ENCODE measurements at places on chromosomes 4 and X. TPM values are rescaled to one million over a fixed set of nuclear protein-coding genes. Genes with fewer than 3 reads are reported as not detected.

- no peak for DNase-seq
- H3K36me3 ChIP-seq = no peaks in the 10 kb centered on the region
- H3K4me1 ChIP-seq = peaks cover 29% of the 10 kb centered on the region
- no peak overlapping the region for H3K4me3 ChIP-seq
- H3K27me3 ChIP-seq = peaks cover 16% of the 10 kb centered on the region
Observed at GRCh38 chr4:125313989-125314667, 627 bp upstream of the FAT4 start.

DNA sequence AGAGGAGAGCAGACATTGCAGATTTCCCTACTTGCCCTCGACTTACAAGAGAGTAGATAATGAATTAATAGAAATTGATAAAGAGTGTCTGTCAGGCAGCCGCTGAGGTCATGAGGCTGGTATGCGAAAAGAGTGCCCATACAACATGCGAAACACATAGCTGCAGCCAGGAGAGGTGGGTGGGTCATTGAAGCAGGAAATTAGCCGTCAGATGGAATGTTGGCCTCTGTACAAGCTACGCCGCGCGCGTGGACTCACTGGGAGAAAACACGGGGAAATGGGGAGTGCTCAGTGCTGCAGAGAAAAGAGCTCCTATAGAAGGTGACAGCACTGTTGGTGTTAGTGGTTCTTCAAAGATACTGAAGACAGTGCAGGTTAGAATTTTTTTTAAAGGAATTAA lies 125.1 kb downstream of the RAPGEF2 start:
- DNase-seq = no peak
- H3K27me3 ChIP-seq = no peaks in the 10 kb centered on the region
- no peak overlapping the region for H3K4me3 ChIP-seq
- no peaks in the 10 kb centered on the region for H3K36me3 ChIP-seq
- peaks cover 4% of the 10 kb centered on the region for H3K4me1 ChIP-seq

DNA sequence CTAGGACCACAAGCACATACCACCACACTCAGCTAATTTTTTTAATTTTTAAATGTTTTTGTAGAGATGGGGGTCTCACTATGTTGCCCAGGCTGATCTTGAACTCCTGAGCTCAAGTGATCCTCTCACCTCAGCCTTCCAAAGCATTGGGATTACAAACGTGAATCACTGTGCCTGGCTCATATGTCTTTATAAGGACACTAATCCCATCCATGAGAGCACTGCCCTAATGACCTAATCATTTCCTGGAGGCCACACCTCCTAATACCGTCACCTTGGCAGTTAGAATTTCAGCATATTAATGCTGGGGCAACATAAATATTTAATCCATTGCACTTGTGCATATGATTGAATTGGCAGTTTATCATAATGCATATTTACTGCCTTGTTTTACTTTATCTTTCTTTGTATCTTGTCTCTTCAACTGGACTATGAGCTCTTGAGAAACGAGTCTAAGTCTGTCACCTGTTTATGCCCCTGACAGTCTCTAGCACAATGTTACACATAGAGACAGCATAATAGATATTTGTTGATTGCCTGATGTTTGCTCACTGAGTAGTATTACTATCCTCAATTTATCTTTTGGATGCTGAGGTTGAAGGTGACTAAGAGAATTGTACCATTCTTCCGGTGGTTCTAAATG lies 172.0 kb downstream of the AASDH start:
- no peaks in the 10 kb centered on the region for H3K36me3 ChIP-seq
- H3K4me1 ChIP-seq = no peaks in the 10 kb centered on the region
- H3K27ac ChIP-seq = no peak overlapping the region
- no peak for DNase-seq
- H3K27me3 ChIP-seq = no peaks in the 10 kb centered on the region

GRCh38 chr4:100504086-100504874 lies 13.5 kb downstream of the EMCN start:
- no peaks in the 10 kb centered on the region for H3K36me3 ChIP-seq
- no peak overlapping the region for H3K27ac ChIP-seq
- H3K4me1 ChIP-seq = no peaks in the 10 kb centered on the region
- H3K27me3 ChIP-seq = no peaks in the 10 kb centered on the region
- no peak overlapping the region for H3K4me3 ChIP-seq

- H3K27ac ChIP-seq = no peak overlapping the region
- H3K36me3 ChIP-seq = no peaks in the 10 kb centered on the region
- no peaks in the 10 kb centered on the region for H3K27me3 ChIP-seq
- no peak overlapping the region for H3K4me3 ChIP-seq
- no peak for DNase-seq
Observed at GRCh38 chr4:155510771-155511170, 134.0 kb upstream of the MAP9 start.

DNA sequence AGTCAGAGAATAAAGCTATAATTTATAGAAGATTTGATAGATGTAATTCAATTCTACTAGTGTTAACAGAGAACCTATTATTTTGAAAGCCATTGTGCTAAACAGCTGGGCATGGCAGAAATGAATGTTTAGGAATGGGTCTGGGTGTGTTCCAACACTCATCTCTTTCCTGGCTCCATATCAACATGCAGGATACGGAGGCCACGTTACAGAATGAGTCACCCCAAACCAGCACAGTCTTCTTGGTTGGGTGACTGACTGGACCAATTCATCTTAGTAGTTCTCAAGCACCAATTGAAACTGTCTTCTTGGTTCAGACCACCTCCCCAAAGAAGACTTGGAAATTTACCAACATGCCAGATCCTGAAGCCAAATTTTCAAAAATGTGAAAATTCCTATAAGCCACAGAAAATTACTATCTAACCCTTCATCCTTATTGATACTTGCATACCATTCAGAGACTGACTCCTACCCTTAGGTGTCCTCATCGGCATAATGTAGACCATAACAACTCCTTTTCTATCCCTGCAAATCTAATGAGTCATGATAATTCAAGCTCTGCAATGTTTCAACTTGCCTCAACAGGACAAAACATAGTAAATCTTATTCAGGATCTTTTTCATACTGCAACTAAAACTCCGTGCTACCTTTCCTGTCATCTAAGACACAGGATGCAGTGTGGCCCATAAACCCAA lies 52.0 kb upstream of the ATOH1 start:
- no peaks in the 10 kb centered on the region for H3K36me3 ChIP-seq
- DNase-seq = no peak
- no peak overlapping the region for H3K4me3 ChIP-seq
- no peaks in the 10 kb centered on the region for H3K27me3 ChIP-seq
- H3K27ac ChIP-seq = no peak overlapping the region

GRCh38 chr4:152041295-152041694 lies 280.5 kb upstream of the GATB start:
- peaks cover 4% of the 10 kb centered on the region for H3K4me1 ChIP-seq
- peaks cover 9% of the 10 kb centered on the region for H3K27me3 ChIP-seq
- DNase-seq = no peak
- no peak overlapping the region for H3K4me3 ChIP-seq
- H3K27ac ChIP-seq = no peak overlapping the region
- no peaks in the 10 kb centered on the region for H3K36me3 ChIP-seq

- no peak overlapping the region for H3K27ac ChIP-seq
- no peak overlapping the region for H3K4me3 ChIP-seq
- H3K27me3 ChIP-seq = no peaks in the 10 kb centered on the region
- H3K36me3 ChIP-seq = no peaks in the 10 kb centered on the region
- DNase-seq = no peak
- H3K4me1 ChIP-seq = no peaks in the 10 kb centered on the region
Observed at GRCh38 chrX:68462197-68462596, 28.9 kb upstream of the OPHN1 start.

- no peaks in the 10 kb centered on the region for H3K27me3 ChIP-seq
- H3K4me3 ChIP-seq = no peak overlapping the region
- H3K36me3 ChIP-seq = no peaks in the 10 kb centered on the region
- H3K4me1 ChIP-seq = no peaks in the 10 kb centered on the region
Observed at GRCh38 chr4:8329560-8329858, 60.0 kb downstream of the HTRA3 start.

- no peak overlapping the region for H3K27ac ChIP-seq
- no peaks in the 10 kb centered on the region for H3K36me3 ChIP-seq
- DNase-seq = no peak
- H3K27me3 ChIP-seq = no peaks in the 10 kb centered on the region
Observed at GRCh38 chr4:80918004-80918403, 112.5 kb upstream of the BMP3 start.

- H3K36me3 ChIP-seq = no peaks in the 10 kb centered on the region
- no peak overlapping the region for H3K4me3 ChIP-seq
- no peak for DNase-seq
- H3K27me3 ChIP-seq = peaks cover 12% of the 10 kb centered on the region
- no peak overlapping the region for H3K27ac ChIP-seq
- peaks cover 38% of the 10 kb centered on the region for H3K4me1 ChIP-seq
Observed at GRCh38 chr4:101421386-101421785, 74.1 kb upstream of the PPP3CA start.

DNA sequence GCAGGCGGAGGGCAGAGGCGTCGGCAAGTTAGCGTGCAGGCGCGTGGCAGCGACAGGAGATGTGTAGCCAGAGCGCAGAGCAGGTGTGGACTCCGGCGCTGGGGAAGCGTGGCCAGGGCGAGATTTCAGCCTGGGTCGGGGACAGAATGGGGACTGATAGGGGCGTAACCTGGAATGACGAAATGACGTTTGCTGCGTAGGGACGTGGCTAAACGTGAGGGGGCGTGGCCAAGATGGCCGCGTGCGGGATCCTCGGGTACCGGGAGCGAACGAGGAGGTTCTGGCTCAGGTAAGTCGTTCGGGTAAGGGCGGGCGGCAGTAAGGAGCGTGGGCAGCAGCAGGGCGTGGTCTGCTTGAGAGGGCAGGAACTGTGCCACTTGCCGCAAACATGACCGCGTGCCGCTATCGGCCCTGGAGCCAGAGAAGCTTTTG lies 10.9 kb upstream of the CLTRN start:
- DNase-seq = peak; percentile 91
- H3K27ac ChIP-seq = peak overlapping the region; percentile 99
- H3K4me1 ChIP-seq = peaks cover 18% of the 10 kb centered on the region
- peak overlapping the region; percentile 80 for H3K4me3 ChIP-seq
- H3K27me3 ChIP-seq = no peaks in the 10 kb centered on the region

GRCh38 chr4:151420250-151420807 lies 11.4 kb downstream of the FHIP1A start:
- peaks cover 8% of the 10 kb centered on the region for H3K27me3 ChIP-seq
- no peaks in the 10 kb centered on the region for H3K36me3 ChIP-seq
- H3K27ac ChIP-seq = no peak overlapping the region
- H3K4me3 ChIP-seq = no peak overlapping the region

DNA sequence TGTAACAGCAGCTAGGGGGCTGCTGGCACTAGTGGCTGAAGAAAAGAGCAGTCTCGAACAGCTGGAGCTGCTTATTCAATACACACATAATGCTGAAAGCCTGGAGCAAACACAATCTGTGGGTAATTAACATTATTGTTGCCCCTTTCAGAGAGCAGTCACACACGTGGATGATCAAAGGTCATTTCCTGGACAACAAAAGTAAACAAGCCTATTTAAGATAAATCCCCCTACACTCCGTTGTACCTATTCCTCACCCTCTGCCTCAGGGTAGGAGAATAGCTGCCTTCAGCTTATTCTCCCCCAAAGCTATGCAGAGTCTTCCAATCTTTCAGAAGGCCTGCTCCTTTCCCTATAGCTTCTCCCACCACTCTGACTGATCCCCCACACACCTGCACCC lies 803.9 kb downstream of the C4orf33 start:
- H3K4me3 ChIP-seq = no peak overlapping the region
- H3K27me3 ChIP-seq = no peaks in the 10 kb centered on the region
- H3K4me1 ChIP-seq = no peaks in the 10 kb centered on the region

DNA sequence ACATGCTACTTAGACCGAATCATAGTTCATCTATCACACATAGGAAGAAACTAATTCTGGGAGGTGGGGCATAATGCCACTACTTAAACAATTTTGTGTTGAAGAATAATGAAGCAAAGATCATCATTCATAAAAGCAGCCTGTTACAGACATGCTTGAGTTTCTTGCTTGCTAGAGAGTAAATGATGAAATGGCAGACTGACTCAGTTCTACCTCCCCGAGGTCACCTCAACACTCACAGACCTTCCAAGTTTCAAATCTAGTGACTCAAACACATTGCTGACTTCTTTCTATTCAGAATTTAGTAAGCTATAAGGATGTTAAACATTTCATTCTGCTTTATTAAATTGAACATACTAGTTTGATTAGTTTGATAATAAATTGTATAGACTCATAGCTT lies 636.5 kb upstream of the FRG1 start:
- no peaks in the 10 kb centered on the region for H3K27me3 ChIP-seq
- H3K36me3 ChIP-seq = no peaks in the 10 kb centered on the region
- no peaks in the 10 kb centered on the region for H3K4me1 ChIP-seq
- H3K27ac ChIP-seq = no peak overlapping the region

DNA sequence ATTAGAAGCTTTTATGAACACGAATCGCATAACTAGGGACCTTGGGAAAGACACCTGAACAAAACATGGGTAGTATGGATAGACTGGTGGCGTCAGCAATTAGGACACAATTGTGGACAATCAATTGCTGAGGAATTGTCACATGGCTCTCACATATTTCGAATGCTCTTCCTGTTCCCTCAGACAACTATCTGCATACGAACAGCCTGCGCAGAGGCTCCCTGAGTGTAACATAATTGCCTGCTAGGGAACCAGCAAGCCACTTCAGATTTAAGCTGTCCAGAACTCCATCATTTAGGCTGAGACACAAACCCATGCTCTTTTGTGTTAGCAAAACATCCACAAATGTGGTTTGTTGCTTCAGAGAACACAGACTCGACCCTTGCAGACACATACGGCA lies 160.8 kb downstream of the MGST2 start:
- no peak overlapping the region for H3K27ac ChIP-seq
- H3K4me3 ChIP-seq = no peak overlapping the region
- H3K4me1 ChIP-seq = no peaks in the 10 kb centered on the region

DNA sequence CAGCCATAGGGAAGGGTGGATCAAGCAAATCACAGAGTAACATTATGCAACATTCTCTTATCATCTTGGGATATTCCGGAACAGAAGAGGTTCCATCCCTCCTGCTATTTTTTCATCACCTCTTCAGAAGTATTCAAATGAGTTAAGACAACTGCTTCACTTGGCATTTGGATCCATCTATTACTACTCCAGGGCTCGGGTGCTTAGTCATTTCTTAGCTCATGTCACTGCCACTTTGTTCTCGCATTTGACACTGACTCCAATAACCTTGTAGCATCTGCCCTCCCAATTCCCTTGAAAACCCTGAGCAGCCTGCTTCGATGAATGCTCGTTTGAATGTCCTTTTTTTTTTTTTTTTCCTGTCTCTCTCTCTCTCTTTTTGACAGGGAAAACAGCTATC lies 114.9 kb downstream of the PPARGC1A start:
- no peak for DNase-seq
- no peaks in the 10 kb centered on the region for H3K36me3 ChIP-seq
- no peak overlapping the region for H3K4me3 ChIP-seq
- H3K4me1 ChIP-seq = no peaks in the 10 kb centered on the region

HPSE gene
- 9.1 TPM for total RNA-seq

RNF175 gene
- 2.1 TPM for total RNA-seq

HOPX gene
- total RNA-seq = 1.9 TPM

TLL1 gene
- total RNA-seq = not detected

USP17L27 gene
- not detected for total RNA-seq

MTMR8 gene
- 7.2 TPM for total RNA-seq

SPANXB1 gene
- not detected for total RNA-seq
